ENCODE measurements at places on chromosomes 4 and X.

DNA sequence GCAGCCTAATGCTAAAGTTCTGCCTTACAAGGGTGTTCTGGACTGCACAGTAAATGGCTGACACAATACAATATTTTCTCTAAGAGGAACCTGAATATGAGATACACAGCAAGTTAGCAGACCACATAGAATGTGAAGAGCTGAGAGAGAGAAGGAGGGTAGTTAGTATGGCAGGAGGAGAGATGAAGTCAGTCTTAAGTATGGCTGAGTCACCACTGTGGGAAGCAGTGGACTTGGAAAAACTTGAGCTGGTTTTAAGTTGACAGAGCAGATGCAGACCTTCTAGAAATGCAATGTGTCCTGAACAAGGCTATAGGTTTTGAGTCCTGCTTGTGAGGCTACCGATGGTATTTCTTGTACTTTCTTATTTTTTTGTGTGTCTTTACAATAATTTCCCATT, 172.5 kb downstream of the SH2D1A start:
- no peak for DNase-seq

DNA sequence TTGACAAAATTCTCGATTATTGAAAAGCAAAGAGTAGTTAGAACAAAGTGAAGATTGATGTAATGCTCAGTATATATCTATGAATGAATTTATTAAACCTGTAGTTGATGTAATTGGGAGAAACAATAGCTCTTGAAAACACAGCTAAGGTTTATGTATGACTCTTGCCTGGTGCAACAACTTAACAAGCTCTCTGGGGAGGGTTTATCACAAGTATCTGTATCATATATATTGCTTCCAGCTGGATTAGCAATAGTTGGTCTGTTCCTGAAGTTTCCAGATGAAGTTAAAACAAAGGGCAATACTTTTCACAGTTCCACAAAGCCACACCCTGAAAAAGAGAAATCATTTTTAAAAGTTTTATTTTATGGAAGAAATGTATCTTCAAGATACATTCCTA, 91.4 kb downstream of the ARSJ start:
- no peak for DNase-seq

DNA sequence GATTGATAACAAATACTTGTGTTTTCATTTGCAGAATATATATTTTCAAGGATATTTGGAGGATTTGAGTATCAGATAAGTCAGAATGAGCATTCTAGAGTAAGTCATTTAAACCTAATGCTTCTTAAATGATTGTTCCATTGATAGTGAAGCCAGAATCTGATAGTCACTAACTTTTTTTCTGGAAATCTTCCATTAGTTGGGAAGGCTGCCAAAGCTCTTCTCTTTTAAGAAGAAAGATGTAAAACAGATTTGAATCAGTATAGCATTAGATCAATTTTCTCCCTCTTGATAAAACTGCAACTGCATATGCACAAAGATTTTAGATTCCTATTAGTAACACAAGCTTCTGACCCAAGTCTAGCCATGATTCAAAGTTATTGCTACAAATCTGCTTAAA, 256.7 kb downstream of the SPOCK3 start:
- no peak for DNase-seq

- DNase-seq = no peak
Measured at GRCh38 chr4:137688651-137689050, 156.4 kb upstream of the PCDH18 start.

- no peak for DNase-seq
Measured at GRCh38 chrX:136159611-136160025, 12.3 kb downstream of the FHL1 start.

DNA sequence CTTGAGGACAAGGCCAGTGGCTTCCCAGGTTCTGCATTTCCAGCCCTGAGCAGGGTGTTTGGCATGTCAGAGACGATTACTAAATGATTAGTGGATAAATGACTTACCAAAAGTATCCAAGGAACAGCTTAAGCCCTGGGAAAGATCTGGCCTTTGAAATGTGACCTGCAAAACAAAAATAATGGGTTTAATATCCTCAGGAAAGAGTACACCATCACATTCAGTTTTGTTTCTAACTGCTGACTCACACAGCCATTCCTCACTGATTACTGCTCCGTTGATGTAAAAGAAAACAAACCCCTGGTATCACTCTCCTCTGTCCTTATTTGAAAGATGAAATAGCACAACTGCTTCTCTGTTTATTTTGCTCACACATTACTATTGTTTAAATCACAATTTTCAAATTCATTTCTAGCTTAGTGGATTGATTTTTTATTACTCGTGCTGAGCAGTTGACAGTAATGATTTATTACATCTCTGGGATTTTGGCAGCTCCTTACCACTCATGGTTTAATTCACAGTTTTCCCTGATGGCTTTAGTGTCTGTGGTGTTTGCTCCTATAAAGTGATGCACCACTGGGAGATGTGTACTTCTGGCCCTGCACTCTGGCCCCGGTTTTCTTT, 117.0 kb downstream of the CBLL2 start:
- DNase-seq = no peak

DNA sequence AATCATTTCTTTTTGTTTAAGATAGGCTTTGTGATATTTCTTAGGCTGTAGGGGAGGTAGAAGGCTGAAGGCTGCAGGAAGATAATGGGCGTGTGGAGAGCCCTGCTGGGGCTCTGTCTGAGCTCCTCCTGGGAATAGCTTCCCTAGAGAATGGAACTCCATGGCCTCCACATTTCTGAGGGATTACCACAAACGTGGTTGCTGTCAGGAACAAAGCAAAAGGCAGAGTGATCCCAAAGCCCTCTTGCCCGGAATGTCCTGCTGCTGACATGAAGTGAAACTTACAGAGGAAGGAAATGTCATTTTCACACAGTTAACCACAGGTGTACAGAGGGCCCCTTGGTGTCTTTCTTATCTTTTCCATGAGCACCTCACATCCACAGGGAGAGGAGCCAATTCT, 89.3 kb downstream of the DDIT4L start:
- no peak for DNase-seq

DNA sequence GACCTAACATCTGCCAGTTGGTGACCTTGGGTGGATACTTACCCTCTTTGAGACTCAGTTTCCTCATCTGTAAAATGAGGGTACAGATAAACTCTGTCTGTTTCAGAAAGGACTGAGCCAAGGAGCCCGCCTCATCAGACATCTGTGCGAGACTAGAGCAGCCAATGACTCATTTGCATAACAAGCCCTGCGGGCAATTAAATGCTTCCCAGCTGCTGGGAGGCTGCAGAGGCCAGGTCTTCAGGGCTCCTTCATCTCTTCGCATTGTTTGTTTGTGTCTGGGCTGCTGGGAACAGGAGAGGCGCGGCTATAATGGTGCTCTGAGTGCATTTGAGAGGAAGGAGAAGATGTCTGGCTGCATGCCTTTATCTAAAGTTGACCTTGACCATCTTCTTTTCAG, 85.0 kb downstream of the ADRA2C start:
- DNase-seq = no peak

- DNase-seq = no peak
Measured at GRCh38 chrX:55787063-55787462, 69.5 kb downstream of the RRAGB start.

DNA sequence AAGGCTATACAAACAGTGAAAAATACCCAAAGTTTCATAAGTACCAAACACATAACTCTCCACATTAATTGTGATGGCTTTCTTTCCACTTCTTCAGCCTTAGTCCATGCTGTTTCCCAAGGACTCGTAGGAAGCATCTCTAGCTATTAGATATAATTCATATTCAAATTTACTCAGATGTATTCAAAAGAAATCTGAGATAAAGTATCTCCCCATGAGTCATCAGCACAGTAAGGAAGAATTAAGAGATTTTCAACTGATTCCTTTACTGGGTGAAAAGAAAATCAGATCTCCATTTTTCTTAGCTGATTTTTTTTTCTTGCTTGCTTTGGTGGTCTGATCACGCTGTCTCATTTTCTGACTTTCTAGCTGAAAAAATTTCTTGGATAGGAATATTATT, 71.7 kb downstream of the MID1 start:
- no peak for DNase-seq

GRCh38 chr4:127776620-127777019, 5.5 kb upstream of the HSPA4L start:
- no peak for DNase-seq

DNA sequence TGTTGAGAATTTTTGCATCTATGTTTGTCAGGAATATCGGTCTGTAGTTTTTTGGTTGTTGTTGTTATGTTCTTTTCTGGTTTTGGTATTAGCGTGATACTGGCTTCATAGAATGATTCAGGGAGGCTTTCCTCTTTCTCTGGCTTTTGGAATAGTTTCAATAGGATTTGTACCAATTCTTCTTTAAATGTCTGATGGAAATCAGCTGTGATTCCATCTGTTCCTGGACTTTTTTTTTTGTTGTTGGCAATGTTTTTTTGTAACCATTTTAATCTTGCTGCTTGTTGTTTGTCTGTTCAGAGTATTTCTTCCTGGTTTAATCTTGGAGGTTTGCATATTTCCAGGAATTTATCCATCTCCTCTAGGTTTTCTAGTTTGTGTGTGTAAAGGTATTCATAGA, 81.5 kb upstream of the GK2 start:
- DNase-seq = no peak

GRCh38 chr4:23835774-23836478, 53.9 kb downstream of the PPARGC1A start:
- no peak for DNase-seq

DNA sequence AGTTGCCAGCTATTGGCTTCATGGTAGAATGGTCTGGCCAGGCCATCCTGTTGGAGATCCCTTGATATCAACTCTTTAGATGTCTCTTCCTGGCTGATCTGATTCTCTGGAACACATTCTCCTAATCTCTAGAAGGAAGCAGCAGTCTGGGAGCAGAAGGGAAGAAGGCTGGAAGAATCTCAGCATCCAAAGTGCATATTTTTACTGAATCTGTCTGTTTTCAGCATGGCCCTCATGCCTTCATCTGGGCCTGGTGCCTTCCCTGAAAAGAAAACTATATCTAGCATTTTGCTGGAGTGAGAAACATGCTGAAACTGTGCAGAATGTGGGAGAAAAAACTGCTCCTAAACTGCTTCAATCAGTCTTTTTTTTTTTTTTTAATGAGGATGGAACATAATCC, 148.7 kb downstream of the REPS2 start:
- DNase-seq = no peak

DNA sequence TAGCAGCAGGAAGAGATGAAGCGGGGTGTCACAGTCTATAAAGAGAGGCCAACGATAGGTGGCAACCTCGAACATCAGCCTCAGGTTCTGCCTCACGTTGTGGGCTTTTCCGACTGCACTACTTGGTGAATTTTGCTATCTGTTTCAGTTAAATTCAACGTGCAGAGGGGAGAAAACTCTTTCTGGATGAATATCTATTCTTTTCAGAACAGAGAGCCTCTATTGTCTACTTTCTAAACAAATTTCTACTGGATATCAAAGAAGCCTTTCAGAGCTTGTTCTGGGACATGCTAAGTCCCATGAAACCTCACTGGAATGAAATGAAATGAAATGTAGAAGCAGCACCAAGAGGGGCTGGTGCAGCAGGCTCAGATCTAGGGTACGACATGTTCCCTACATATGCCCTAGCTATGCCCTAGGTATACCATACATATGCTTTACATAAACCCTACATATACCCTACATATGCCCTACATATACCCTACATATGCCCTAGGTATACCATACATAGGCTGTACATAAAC, 116.5 kb upstream of the TRIM2 start:
- DNase-seq = no peak

DNA sequence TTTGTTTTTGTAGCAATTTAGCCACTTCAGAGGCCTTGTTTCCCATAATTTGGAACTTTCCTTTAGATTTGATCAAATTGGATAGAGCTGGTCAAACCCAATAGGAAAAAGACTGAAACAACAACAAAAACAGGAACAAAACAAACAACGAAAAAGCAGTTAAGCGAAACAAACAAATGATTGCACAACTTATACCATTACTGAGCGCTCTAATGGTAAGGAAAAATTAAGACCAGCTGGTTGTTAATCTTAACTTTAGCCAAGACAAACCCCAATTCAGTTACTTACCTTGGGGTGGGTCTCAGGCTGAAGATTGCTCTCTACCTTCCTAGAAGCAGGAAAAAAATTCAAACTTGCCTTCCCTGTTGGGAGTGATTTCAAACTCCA, 38.3 kb downstream of the SPCS3 start:
- DNase-seq = no peak

- DNase-seq = no peak
Measured at GRCh38 chr4:177444911-177445736, 2.9 kb upstream of the AGA start.

- DNase-seq = no peak
Measured at GRCh38 chrX:15721911-15722310, 16.2 kb upstream of the CA5B start.

DNA sequence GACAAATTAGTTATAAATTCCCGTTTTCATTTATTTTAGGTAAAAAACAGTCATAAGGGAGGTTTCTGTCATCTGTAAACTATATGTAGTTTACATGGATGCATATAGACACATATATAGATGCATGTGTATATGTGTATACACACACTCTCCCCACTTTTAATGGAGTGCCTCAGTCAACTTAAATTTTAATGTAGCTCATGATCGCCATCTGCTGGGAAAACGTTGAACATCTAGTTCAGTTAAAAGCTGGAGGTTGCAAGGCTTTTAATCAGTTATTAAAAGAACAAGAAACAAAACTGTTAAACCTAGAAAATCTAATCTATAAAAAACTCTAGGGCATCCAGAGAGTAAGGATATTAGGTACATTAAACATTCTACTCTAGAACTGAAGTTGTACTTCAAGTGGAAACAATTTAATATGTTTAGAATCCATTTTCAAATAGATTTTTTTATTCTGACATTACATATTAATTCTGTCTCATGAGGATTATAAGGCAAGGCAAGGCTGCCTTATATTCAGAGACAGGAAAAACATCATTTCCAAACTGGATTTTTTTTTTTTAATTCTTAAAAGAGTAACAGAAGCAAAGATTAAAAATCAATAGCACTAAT, 122.6 kb downstream of the SHISA3 start:
- DNase-seq = peak; percentile 57

- DNase-seq = no peak
Measured at GRCh38 chr4:185424905-185425646, 688 bp downstream of the UFSP2 start.

DNA sequence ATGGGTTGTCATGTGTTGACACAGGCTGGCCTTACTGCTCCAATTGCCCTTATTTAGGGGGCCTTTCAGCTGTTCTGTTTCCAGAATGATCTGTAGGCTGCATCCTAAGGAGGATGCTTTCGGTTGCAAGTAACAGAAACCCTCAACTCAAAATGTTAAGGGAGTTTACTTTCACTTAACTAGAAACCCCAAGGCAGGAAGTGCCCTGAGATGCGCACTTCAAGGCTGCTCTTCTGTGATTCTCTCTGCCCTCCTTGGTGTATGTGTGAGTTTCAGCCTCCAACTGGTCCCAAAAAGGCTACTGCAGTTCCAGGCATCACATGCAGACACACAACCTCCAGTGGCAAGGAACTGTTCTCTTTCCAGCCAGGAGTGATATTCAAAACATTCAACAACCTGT, 97.3 kb upstream of the ATP6AP2 start:
- DNase-seq = no peak

- no peak for DNase-seq
Measured at GRCh38 chrX:151970661-151971060, 3.8 kb downstream of the GABRE start.

Measured in activated naive CD4-positive, alpha-beta T cell treated with anti-CD3 and anti-CD28 coated beads, Interleukin-2, amount 10 ng/mL, durations not matched to agents 7 days and 5 days (primary cell).